ENCODE measurements at places on chromosomes 6 and 20. TPM values are rescaled to one million over a fixed set of nuclear protein-coding genes. Genes with fewer than 3 reads are reported as not detected.

Gene BPIFA1
- not detected for total RNA-seq

Gene WFDC6
- not detected for total RNA-seq

Gene SNX9
- total RNA-seq: 72.2 TPM

Gene TRIM40
- not detected for total RNA-seq

Gene GINS1
- 32.9 TPM for total RNA-seq

Gene GATA5
- total RNA-seq: not detected

Gene MMP24
- total RNA-seq: 0.04 TPM

Gene HLA-DRB1
- 10.8 TPM for total RNA-seq

Gene GGT7
- total RNA-seq: 7.3 TPM

Gene ANKRD66
- not detected for total RNA-seq
